Activated T-cell treated with anti-CD3 and anti-CD28 coated beads for 1 hour (primary cell): ENCODE measurements at places on chromosomes 7 and 10.

GRCh38 chr10:21401196-21401595, 124.3 kb downstream of the SKIDA1 start:
- DNase-seq = no peak

DNA sequence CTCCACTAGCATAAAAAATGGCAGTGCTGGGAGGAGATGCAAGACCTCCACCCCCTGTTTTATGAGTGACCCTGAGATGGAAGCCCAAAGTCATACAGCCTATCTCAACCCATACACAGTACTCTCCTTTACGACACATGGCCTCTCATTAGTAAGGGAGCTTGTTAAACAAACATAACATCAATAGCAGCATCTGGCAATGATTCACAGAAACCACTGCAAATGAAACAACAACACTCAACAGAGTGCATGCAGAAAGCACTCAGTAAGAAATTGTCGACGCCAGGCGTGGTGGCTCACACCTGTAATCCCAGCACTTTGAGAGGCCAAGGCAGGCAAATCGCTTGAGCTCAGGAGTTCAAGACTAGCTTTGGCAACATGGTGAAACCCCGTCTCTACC, 27.5 kb upstream of the FIGNL1 start:
- no peak for DNase-seq

- no peak for DNase-seq
These were observed 92.7 kb downstream of the RSU1 start for GRCh38 chr10:16724509-16724908.

- DNase-seq = no peak
These were observed 90.8 kb downstream of the PRLHR start for GRCh38 chr10:118504467-118505205.

- no peak for DNase-seq
These were observed 152.1 kb upstream of the KMT2E start for GRCh38 chr7:104861729-104862390.

- no peak for DNase-seq
These were observed 114.5 kb upstream of the SMIM30 start for GRCh38 chr7:113232885-113233284.
